ENCODE measurements at places on chromosomes 7 and 10. TPM values are rescaled to one million over a fixed set of nuclear protein-coding genes. Genes with fewer than 3 reads are reported as not detected.

The SMKR1 gene
- 0.51 TPM for total RNA-seq

The C7orf57 gene
- total RNA-seq, result not detected

The VPS37D gene
- 6.2 TPM for total RNA-seq

The BLOC1S2 gene
- 88.8 TPM for total RNA-seq

The GPER1 gene
- 1.5 TPM for total RNA-seq

The BMI1 gene
- total RNA-seq, result 41.6 TPM

The PLEKHS1 gene
- not detected for total RNA-seq

The SFTPA1 gene
- total RNA-seq, result not detected

The NANOS1 gene
- total RNA-seq, result 1.2 TPM

The ATP5F1C gene
- total RNA-seq, result 170 TPM

The OPN4 gene
- not detected for total RNA-seq

The GNAT3 gene
- not detected for total RNA-seq

The CTBP2 gene
- total RNA-seq, result 73.3 TPM

GRCh38 chr10:124569623-124570470 lies 108.2 kb downstream of the LHPP start:
- DNase-seq, result no peak

DNA sequence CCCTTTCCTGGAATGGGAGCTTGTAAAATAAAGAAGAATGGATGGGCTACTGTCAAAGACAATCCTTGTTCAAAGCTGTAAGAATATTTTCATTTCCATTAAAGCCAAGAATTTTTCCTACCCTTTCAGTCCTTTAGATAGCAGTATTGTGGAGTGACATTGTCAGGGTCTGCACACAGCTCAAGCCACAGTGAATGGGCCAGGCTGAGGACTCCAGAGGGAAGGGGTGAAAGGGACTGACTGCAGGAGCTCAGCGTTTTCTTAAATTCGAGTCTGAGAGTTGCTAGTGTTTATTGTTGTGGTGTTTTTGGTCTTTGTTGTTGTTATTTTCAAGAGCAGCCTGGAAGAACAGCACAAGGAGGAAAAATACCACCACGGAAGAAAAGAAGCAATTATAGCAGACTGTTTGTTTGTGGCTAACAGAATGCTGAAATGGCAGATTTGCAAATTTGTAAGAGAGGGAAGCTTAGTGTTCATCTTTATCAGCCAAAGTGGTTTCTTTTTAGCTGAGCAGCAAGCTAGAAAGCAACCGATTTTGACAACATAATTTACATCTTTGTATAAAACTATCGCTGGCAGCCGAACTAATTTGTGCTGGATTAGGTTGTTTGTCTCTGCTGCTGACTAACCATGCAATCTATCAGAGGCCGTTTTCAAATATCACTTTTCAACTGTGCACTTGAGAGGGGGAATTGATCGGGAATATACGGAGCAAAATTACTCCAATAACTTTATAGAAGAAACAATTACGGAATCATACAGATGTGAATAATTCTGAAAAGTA lies 192.1 kb downstream of the LRMDA start:
- DNase-seq, result no peak

GRCh38 chr10:112059220-112059619 lies 124.3 kb downstream of the GPAM start:
- DNase-seq, result no peak

DNA sequence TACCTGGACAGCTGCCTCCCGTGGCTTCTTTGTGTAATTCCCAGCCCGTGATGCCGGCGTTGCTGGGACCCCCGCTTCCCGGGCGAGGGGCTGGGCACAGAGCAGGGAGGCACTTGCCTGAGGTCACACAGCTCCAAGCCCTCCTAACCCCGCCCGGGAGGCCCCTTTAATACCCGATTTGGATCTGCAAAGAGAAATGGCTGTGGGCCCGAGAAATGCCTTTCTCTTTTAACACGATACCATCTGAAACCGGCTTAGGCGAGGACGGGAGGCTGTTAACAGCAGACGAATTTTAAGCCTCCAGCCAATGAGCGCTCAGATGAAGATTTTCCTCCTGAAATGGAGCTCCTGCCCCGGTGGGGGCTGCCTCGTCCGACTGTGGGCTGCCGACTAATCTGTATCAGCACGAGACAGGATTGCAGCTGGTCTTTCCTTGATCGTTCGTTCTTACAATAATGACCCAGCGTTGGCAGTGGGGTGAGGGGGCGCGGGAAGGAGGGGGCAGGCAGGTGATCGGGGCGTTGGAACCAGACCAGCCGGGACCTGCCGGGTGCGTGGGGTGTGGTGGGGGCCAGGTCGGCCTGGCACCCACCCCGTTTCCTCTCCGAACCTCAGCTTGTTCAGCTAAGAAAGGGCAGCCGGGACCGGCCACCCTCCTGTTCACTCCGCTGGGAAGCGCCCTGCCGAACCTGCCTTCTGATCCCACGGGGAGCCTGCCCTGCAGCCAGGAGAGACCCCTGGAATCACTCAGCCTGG lies 36.2 kb upstream of the FOXL3 start:
- DNase-seq, result no peak

DNA sequence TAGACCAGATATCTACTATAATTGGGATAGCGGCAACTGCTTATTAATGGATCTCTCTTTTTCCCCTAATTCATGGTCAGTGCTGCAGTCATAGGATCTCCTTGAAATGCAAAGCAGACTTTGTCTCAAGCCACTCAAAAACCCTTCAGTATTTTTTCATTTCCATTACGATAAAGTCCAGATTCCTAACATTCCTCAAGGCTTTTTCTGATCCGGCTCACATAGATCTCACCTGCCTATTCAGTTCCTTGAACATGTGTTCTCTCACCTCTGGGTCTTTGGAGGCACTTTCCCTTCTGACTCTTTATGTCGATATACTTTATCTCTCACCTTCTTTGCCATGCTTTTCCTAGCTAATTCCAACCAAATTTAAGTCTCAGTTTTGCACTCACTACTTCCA lies 25.7 kb upstream of the WASL start:
- no peak for DNase-seq

- DNase-seq, result no peak
Observed at GRCh38 chr7:142331941-142332340, 74.1 kb upstream of the PRSS58 start.

GRCh38 chr7:142629588-142630260 lies 119.5 kb upstream of the PRSS1 start:
- peak; percentile 79 for DNase-seq

- no peak for DNase-seq
Observed at GRCh38 chr7:106060394-106060920, 51.7 kb downstream of the SYPL1 start.

DNA sequence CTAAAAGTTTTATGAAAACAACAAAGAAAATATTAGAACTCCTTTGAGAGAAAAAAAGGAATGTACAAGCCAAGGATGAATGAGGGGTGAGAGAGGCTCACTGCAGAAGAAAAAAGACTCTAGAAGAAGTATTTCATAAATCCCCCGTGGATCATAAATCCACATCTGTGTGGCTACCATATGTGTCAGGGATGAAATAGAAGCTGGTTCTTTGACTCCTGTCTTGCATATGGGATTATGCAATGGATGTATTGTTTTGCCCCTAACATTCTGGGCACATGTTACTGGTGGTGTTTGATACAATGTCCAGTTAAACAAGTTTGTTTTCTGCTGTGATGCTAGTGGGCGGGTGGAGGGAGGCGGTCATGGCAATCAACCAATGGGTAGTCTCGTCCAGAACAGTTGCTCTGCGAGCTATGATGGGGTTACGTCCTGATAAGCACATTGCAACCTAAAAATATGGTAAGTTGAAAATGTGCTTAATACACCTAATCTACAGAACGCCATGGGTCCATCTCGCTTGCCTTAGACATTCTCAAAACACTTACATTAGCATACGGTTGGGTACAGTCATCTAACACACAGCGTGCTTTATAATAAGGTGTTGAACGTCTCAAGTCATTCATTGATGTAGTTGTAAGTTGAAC lies 34.1 kb upstream of the PITRM1 start:
- DNase-seq, result no peak

- DNase-seq, result no peak
Observed at GRCh38 chr10:132264306-132264950, 43.3 kb downstream of the STK32C start.

DNA sequence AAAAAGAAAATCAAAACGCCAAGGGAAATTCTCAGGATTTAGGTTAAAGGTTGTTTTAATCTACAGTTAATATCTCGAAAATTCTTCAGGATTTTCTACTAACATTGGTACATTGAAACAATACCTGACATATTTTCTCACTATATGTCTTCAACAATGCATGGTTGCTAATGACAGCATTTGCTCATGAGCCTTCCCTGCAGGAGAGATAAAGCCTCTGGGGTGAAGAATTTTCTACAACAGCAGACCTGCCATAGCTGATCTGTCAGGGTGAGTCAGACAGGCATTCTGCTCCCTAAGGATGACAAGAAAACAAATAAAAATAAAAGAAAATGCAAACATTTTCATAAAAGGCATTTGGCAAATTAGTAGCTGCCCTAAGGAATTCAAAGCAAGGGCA lies 11.7 kb upstream of the GPR37 start:
- no peak for DNase-seq

- peak; percentile 97 for DNase-seq
Observed at GRCh38 chr7:102978284-102978683, 65.5 kb downstream of the LRRC17 start.

- no peak for DNase-seq
Observed at GRCh38 chr7:20785157-20786048, 1.3 kb downstream of the SP8 start.

DNA sequence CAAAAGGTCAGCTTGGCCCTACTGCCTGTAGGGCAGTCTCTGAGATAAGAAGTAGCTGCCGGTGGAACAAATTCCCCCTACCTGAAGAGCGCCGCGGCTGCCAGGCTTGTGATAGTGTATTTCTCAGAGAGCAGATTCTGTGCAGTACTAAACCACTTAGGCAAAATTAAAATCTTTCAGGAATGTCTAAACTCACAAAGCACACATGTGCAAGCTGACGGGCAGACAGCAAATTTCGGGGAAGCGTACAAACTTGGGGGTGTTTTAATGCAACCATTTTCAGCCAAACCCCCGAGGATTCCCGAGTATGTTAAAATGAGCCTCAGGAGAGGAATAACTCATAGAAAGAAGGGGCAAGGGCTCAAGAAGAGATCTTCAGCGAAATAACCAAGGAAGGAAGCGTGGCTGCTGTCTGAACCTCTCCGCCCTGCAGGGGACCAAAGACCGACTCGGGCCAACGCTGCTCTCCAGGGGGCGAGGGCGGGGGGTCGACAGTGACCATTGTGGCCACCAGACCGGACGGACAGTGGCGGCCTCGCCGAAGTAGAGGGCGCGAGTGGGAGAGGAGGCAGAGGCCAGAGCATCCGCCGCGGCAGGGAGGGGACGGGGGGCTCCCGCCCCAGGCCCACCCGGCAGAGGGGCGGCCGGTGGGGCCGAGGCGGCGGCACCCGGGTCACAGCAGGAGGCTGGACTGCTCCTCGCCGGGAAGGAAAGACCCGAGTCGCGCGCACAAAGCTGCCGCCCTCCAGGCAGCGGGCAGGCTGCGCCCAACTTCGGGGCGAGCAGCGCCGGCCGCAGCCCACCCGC lies 819 bp downstream of the HYCC1 start:
- peak; percentile 28 for DNase-seq

- no peak for DNase-seq
Observed at GRCh38 chr10:77041636-77042258, 595.9 kb downstream of the KCNMA1 start.

DNA sequence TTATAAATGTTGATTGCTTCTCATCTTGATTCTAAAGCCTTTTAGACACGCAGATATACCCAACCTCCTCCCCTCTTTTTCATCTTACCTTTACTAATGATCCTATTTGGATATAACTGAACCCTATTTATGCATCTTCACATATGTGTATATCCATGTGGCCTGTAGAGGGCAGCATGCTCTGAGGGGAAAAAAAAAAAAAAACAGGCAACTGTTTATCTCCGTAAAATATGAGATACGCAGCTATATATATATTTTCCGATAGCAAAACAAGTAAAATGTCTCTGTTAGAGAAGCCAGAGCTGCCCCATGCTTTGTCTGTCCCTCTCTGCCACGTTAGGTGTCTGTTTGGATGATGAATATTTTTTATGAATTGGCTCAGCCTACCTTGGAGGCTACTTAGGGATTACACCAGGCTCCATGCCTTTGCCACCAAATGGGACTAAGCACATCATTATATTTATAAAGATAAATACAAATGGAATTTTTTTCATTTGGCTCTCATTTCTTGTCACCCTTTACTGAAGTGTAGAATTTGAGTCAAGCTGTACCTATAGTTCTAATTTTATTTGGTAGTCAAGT lies 174.8 kb upstream of the FZD1 start:
- peak; percentile 70 for DNase-seq

GRCh38 chr10:78229489-78229888 lies 195.8 kb downstream of the RPS24 start:
- DNase-seq, result no peak

GRCh38 chr7:149774237-149775175 lies 1.1 kb upstream of the ZNF467 start:
- DNase-seq, result no peak

DNA sequence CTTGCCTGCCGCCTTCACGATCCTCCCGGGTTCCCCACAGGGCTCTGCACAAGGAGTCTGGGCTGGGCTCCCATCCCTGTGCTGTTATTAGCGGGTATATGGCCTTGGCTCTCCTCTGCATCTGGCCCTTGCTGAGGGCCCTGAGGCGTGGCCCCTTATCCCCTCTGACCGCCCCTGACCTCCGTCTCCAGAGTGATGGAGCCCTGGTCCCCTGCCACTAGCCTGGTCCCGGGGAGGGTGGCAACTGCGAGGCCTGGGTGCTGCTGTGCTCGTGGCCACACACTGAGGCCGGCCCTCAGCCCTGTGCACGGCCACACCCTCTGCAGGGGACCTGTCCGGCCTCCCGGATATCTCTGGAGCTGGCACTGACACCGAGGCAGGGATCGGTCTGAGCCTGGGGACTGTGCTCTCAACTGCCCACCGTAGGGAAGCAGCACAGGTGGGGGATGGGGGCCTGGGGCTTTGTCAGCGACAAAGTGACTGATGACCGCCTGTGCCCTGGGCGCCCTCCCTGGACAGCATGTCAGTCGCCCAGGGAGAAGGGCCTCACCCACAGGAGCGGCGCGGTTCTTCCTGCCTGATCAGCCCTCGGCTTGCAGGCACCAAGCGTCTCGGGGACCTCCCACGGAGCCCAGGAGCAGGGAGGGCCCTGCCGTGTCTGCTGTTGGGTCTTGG lies 72.4 kb downstream of the NKX6-2 start:
- DNase-seq, result no peak

DNA sequence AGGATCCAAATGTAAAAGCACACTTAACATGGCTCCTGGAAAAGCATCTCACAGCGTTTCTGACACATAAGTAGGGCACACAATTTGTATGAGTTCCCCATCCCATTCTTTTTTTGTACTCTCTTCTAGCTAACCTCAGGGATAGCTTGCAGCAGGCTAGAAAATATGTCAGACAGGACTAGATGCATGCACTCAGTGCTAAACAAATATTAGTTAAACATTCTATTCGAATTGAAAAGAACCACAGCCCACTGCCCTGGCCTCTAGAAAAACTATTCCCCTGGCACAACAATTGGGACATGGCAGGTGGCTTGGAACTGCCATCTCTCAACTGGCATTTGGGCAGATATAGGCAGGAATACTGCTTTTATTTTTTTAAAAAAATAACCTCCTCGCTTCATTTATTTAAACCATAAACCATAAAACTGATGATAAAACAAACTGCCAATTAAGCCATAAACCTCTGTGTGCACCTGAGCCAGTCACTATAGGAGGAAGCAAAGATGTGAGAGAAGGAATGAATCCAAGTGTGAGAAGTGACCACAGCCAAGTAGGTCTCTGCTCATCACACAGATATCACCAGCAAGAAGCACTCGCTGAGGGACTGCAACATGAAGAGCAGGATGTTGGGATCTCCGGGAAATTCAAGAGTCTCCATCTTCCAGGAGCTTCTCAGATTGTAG lies 394.1 kb downstream of the NEBL start:
- no peak for DNase-seq

Data from fibroblast of lung (primary cell).